A549 treated with AZD2906 at 1 μM for 4 hours (cell line): ENCODE measurements at places on chromosomes 7 and 10. TPM values are rescaled to one million over a fixed set of nuclear protein-coding genes. Genes with fewer than 3 reads are reported as not detected.

GDF2 gene
- total RNA-seq = not detected in 5 replicates

PALD1 gene
- 5.4 to 7.6 TPM (median 6.5 TPM) in 5 replicates for total RNA-seq

LARP4B gene
- 33.1 to 41.4 TPM (median 36.1 TPM) in 5 replicates for total RNA-seq

TBC1D12 gene
- 5.7 to 6.6 TPM (median 6.4 TPM) in 5 replicates for total RNA-seq

SEMA3E gene
- 1.8 to 2.3 TPM (median 1.9 TPM) in 5 replicates for total RNA-seq

ANKRD30A gene
- total RNA-seq = 0.49 to 0.92 TPM (median 0.66 TPM) in 5 replicates

HOXA6 gene
- 1.1 to 1.8 TPM (median 1.4 TPM) in 5 replicates for total RNA-seq

SPACDR gene
- 0.77 to 0.92 TPM (median 0.85 TPM) in 5 replicates for total RNA-seq

CCAR1 gene
- 52.3 to 76.9 TPM (median 58.0 TPM) in 5 replicates for total RNA-seq

PRLHR gene
- total RNA-seq = not detected in 5 replicates

CFAP69 gene
- 1.2 to 2.5 TPM (median 2.0 TPM) in 5 replicates for total RNA-seq

HMX2 gene
- 0.07 to 0.17 TPM (median 0.08 TPM) in 3 of 5 replicates, not detected in the others for total RNA-seq

TEX47 gene
- not detected in 5 replicates for total RNA-seq

GPRIN2 gene
- 29.8 to 43.1 TPM (median 39.4 TPM) in 5 replicates for total RNA-seq

MALRD1 gene
- total RNA-seq = not detected in 5 replicates

TCAF1 gene
- 14.3 to 19.9 TPM (median 17.3 TPM) in 5 replicates for total RNA-seq

PTPN20 gene
- 3.1 to 4.3 TPM (median 3.6 TPM) in 5 replicates for total RNA-seq

AGFG2 gene
- total RNA-seq = 41.5 to 62.8 TPM (median 57.6 TPM) in 5 replicates

CCNJ gene
- 5.5 to 7.0 TPM (median 6.1 TPM) in 5 replicates for total RNA-seq

EGR2 gene
- 0.22 to 0.32 TPM (median 0.29 TPM) in 5 replicates for total RNA-seq

OR9A2 gene
- not detected in 5 replicates for total RNA-seq

GET4 gene
- total RNA-seq = 40.6 to 71.2 TPM (median 59.6 TPM) in 5 replicates

LRRC4 gene
- not detected in 5 replicates for total RNA-seq

MEOX2 gene
- not detected in 5 replicates for total RNA-seq

CHRM2 gene
- not detected in 5 replicates for total RNA-seq

EPO gene
- 0.09 TPM in 1 of 5 replicates, not detected in the others for total RNA-seq

CYP3A4 gene
- 0.06 to 0.10 TPM (median 0.10 TPM) in 4 of 5 replicates, not detected in the other for total RNA-seq

OR2A12 gene
- not detected in 5 replicates for total RNA-seq

TLX1 gene
- not detected in 5 replicates for total RNA-seq

ARHGAP19 gene
- total RNA-seq = 3.9 to 5.7 TPM (median 4.9 TPM) in 5 replicates
